ENCODE measurements at places on chromosomes 11 and 22.

DNA sequence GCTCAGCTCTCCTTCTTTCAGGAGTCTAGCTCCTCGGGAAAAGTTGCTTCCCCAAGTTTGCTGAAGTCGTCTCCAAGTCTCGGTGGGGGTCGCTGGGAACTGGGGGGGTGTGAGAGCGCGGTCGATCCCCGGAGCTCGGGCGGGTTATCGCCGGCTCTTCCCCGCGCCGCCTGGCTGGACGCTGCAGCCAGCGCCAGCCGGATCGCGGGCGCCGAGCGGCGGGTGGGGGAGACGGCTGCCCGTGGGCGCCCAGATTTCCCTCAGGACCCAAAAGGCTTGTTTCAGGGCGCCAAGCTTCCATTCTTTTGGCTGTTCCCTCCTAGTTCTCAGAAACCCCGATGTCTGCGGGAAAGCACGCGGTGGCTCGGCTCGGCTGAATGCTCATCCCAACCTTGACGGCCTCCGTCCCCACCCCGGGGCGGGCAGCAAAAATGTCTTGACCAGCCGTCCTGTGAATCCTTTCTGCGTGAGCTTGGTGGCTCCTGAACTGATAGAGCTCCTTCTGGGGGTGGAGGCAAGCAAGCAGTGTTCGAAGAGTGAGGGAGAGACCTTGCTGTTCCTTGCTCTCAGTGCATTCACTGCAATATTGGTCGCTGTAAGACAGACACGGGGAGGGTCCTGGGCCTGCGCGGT lies 1.7 kb downstream of the ZBTB16 start:
- no peak for DNase-seq

- DNase-seq: no peak
Measured at GRCh38 chr11:129453293-129453721, 77.7 kb downstream of the BARX2 start.

DNA sequence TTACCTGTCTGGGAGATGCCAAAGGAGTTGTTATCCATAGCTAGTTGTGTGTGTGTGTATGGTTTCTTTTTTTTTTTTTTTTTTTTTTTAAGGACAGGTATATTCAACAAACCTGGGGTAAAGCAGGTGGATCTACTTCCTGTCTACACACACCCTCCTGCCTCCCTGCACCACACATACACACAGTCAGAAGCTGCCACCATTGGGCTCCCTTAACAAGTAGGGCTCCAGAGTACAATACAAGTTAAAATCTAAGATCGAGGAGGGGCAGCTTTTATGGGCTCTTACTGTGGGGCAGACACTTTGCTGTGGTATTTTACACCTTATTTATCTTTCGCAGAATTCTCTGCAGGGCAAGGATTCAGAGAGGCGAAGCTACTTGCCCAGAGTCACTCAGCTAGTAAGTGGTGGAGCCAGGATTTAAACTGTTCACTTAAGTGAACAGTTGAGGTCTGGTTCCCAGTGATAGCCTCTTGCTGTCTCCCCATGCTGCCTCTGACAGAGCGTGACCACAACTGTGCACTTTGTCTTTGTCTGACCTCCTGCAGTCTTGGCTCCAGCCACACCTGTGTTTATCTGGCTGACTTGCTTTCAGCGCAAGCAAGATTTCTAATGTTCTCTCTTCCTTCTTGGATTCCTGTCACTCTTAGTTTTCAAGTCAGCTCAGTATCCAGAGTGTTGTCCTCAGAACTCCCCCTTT lies 135.0 kb downstream of the CSNK2A3 start:
- no peak for DNase-seq

- no peak for DNase-seq
Measured at GRCh38 chr11:118124929-118125535, 27.6 kb downstream of the SCN4B start.

GRCh38 chr11:68692871-68693483 lies 8.6 kb downstream of the GAL start:
- no peak for DNase-seq

DNA sequence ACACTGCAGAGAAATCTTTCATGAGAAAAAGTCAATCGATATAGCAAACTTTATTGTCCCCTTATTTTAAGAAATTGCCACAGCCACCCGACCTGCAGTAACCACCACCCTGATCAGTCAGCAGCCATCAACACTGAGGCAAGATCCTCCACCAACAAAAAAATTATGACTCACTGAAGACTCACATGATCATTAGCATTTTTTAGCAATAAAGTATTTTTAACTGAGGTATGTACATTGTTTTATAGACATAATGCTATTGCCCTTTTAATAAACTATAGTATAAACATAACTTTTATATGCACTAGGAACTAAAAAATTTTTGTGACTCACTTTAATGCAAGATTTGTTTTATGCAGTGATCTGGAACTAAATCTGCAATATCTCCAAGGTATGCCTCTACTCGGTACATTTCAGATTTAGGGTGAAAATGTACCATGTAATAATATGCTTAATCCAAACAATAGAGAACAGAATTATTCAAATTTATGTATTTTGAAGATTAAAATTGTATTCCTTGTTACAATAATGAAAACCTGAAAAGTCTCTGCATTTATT lies 79.2 kb upstream of the CEP126 start:
- no peak for DNase-seq

DNA sequence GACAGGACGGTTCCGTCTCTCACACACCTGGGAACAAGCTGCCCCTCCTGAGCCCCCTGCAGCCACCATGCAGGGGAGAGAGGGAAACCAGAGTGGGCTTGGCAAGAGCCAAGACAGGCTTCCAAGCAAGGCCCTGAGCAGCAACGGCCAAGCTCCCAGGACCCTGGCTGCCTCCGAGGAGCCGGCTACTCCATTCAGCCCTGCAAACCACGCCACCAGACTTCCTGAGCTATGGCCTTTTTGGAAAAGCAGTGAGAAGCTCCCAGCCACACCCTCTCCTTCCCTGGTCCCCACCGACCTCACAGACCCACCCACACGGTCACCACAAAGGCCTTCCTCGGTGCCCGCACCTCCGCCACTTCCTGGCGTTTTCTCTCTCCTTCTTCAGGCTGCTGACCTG lies 479.0 kb downstream of the BRD1 start:
- DNase-seq: no peak

- no peak for DNase-seq
Measured at GRCh38 chr11:72609045-72609444, 65.2 kb downstream of the PDE2A start.
